ENCODE measurements at places on chromosomes 4 and X.

DNA sequence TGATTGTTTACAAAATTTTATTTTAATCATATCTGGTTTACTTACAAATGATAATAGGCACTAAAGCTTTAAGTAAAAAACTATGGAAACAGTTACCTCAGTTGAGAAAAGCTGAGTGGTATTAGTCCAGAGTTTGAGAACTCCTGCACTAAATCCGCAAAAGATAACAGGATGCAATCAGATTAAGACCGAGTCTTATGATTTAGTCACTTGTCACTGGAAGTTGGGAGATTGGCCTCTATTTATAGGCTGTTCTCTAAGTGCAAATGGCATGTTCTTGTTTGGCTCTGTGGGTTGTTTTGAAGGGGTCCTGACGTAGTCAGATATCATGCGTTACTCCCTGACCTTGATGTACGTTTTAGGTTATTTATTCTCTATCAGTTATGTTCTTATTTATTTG, 6.3 kb downstream of the GPAT3 start:
- DNase-seq, result no peak

DNA sequence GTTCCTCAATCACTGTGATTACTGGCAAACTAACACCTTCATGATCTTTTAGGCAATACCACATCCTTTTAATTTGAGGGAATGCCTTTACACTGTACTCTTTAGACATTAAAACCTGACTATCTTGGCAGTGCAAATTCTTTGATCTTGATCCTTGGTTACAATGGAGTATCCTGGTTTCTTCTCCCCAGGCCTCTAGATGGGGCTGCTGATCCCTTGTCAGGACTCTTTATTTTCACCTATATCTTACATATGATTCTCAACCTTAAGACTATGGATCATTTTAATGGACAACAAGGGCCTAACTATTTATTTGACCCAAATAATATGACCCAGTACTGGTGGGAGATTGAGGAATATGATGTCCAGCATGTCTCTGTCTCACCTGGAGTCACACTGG, 1005.5 kb upstream of the INTU start:
- no peak for DNase-seq

- no peak for DNase-seq
Observed at GRCh38 chr4:79235095-79235494, 90.8 kb downstream of the NAA11 start.

DNA sequence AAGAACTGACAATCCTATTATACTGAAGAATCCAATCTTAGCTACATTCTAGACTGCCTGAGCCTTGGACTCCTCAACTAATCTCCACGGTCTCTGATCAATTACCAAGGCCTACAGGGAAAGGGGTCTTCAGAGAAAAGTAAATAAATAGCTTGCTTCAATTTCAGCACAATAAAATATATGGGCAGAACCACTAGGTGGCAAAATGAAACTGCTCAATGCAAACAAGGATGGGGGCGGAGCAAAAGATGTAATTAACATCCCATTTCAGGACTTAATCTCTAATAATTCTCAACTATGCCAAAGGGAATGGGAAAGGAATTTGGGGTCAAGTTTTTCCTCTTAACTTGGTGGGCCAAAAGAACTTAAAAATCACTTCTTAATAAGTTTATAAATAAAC, 78.4 kb upstream of the MAP3K15 start:
- DNase-seq, result no peak

GRCh38 chr4:145609481-145610427, 9.4 kb upstream of the MMAA start:
- peak; percentile 69 for DNase-seq

DNA sequence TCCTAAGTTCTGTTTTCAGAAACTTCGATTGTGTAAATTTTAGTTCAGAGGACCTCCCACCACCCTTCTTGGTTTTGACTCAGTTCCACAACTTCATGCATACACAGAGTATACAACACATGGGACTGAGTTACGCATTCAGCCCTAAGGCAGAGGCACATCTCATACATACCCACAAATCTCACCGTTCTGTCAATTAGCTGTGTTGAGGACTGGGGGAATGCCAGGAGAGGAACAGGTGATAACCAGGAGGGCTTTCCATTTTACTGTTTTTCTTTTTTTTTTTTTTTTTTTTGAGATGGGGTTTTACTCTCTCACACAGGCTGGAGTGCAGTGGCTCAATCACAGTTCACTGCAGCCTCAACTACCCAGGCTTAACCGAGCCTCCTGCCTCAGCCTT, 150.2 kb downstream of the TSPAN5 start:
- DNase-seq, result no peak

- peak; percentile 64 for DNase-seq
Observed at GRCh38 chr4:151276787-151277562, at the start of gene PRSS48. Gene PRSS48 (plus strand): TSS chr4:151277161. CDS start chr4:151277173, 12 bp downstream.

GRCh38 chr4:98369322-98369721, 108.1 kb downstream of the RAP1GDS1 start:
- no peak for DNase-seq

DNA sequence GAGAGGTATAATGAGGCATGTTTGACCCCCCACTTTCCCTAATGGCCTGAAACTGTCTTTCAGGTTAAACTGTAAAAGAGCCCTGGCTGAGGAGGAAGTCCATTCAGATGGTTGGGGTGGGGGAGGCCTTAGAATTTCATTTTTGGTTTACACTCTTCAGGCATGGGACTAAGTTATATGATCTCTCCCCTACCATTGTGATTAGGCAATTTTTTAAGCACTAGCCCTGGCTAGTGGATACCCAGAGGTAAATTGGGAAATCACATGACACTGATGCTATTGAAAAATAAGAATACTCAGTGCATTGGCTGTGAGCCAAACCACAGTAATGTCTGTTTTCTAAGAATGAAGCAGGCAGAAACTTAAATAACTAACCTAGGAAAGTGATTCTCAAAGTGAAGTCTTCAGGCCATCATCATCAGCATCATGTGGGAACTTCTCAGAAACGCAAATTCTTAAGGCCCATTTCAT, 149.7 kb downstream of the RRAGB start:
- no peak for DNase-seq

- no peak for DNase-seq
Observed at GRCh38 chr4:100979736-100980135, 367.6 kb downstream of the PPP3CA start.

DNA sequence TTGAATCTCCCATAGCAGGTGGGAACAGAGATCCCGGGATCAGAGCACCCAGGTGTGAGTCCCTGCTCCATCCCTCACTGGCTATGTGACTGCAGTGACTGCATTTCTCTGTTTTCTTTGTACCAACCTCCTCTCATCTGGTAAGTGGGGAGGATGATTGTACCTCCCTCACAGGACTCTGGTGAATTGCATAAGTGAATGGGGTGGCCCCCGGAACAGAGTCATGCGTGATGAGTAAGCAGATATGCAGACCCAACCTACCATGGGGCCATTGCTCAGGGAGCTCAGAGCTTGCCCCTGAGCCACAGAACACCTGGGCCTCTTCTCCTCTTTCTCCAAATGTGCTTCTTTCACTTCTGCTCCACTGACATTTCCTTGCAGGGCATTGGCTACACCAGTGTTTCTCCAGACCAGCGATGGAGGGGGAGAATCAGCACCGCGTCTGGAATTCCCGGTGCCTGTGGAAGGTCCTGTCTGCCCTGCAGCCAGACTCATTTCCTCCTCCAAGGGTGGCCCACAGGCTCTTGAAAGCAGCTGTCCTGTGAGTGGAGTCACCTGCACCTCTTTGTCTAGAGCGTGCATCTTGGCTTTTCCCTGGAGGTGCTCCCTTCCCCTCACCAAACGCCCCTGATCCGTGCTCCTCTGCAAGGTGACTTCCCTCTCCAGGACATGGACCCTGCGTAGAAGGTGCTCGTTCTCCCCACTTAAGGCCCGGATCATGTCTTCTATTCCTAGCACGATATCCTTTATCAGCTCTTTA, 30.0 kb downstream of the C4orf50 start:
- no peak for DNase-seq

DNA sequence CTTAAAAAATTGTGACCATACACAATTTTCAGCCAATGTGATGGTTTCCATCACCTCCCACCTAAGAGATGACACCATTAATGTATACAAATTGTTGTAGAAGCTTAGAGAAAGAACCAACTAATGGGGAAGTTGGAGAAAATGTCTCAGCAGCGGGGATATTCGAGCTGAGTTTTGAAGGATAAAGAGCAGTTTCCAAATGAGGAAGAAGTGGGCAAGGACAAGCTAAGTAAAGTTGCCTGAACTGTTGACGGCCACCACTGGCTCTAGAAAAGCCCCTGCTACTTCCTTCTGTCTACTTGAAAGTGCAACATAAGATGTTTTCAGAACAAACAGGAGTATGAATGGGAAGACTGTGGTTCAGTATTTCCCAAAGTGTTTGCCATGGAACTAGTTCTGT, 92.0 kb downstream of the CHRNA9 start:
- no peak for DNase-seq

Measured in left lobe of liver (tissue), 2 donors.